Fibroblast of upper back skin (primary cell): ENCODE measurements at places on chromosomes 12 and 14.

- DNase-seq = no peak
Observed at GRCh38 chr14:99467336-99468078, 13.2 kb downstream of the SETD3 start.

GRCh38 chr12:122743895-122744525 lies 8.6 kb upstream of the DENR start:
- no peak for DNase-seq

DNA sequence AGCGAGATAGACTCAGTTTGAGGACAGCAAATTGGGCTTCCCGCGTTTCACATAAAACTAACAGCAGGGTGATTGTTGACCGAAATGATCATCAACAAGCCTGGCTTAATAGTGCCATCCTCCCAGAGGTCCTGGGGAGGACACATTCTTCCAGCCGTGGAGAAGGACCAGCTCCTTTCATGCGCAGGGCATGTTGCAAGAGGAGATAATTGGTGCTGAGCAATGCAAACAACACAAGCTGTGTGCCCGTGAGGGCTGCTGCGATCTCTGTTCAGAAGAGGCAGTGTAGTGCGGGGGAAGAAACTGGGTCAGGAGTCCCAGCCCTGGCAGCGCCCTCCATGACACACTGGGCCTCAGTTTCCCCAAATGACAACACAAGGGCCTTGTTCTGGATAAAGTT lies 54.3 kb downstream of the CCDC85C start:
- DNase-seq = no peak

DNA sequence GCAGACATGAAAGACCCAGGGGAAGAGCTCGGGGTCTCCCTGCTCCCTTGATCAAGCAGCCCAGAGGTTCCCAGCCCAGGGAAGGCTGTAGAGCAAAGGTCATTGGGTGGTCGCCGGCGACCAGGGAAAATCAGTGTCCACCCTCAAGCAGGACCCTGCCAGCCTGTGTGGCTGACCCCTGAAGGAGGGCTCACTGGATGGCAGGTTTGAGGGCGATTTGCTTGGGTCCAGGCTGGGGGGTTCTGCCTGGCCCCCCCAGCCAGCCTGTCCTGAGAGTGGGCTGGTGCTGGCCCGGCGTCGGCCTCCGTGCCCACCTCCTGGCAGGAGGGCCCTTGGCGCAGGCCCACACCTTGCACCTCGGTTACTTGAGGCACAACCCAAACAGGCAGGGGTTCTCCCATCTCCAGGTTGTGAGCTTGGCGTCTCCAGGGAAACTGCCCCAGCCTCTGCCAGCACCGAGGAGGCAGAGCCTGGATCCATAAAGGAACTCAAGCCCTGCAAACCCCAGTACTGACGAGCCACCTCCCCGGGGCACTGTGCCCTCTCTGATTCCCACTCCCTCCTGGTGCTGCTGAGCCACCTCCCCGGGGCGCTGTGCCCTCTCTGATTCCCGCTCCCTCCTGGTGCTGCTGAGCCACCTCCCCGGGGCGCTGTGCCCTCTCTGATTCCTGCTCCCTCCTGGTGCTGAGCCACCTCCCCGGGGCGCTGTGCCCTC lies 329.0 kb upstream of the SFSWAP start:
- no peak for DNase-seq

GRCh38 chr12:87801860-87802720 lies 227.1 kb downstream of the C12orf50 start:
- no peak for DNase-seq

DNA sequence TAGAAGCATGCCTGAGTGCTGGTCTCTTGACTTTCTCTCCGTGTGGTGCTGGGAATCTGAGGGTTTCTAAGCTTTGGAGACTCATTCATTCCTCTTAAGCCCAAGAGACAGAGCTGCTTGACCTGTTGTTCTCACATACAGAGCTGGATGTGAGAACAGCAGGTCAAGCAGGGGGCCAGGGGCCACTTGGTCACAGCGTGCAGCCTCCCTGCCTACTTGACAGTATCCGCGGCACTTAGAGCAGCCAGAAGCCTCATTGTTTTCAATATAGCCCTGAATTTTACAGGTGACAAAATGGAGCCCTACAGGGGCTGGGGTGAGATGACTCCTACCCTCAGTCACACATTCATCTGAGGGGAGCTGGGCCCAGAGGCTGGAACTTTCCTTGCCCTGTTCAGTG lies 88.9 kb downstream of the ESRRB start:
- no peak for DNase-seq

DNA sequence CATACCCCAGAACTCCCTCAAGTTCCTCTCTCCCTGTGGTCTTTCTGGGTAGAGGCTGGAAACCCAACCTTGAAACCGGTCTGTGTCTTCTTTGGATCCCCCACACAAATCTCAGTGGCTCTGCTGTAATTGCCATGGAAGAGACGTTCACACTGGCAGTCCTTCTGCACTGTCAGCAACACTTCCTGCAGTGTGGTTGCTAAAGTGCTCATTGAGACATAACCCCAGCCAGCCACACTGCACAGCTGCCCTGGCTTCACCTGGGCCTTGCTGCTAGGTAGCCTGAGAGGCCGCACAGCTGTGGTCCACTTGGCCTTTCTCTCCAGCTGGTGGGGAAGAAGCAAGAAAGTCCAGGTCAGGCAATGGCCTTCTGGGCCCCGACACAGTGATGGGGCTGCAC lies 2.4 kb downstream of the GZMH start:
- DNase-seq = no peak

- peak; percentile 51 for DNase-seq
Observed at GRCh38 chr12:76586764-76587395, 27.3 kb upstream of the OSBPL8 start.

GRCh38 chr12:30691122-30691879 lies 4.4 kb downstream of the IPO8 start:
- DNase-seq = peak; percentile 71

GRCh38 chr12:83156815-83157214 lies 470.1 kb downstream of the TMTC2 start:
- no peak for DNase-seq

GRCh38 chr12:118370601-118371000 lies 2.1 kb downstream of the TAOK3 start:
- DNase-seq = no peak

DNA sequence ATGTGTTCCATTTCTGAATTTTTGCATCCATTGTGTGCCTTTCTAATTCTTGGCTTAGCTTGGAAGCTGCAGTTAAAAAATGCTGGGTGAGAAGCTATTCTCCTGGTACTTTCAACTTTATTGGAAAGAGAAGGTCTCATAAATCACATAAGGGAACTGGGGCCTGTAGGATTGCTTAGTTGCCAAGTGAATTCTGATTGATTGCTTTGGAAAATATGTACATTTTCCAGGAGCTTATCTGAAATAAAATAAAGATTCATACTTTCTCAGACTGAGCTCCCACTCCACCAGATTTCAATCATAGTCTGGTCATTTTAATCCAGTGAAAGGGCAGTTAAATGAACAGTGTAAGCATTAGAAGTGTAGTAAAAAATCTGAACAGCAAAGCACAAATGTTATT lies 50.0 kb upstream of the PRICKLE1 start:
- DNase-seq = peak; percentile 48

GRCh38 chr14:70000601-70001000 lies 121.4 kb downstream of the SMOC1 start:
- DNase-seq = no peak

- no peak for DNase-seq
Observed at GRCh38 chr12:78118036-78118435, 287.3 kb downstream of the NAV3 start.

GRCh38 chr14:51024377-51024776 lies 70.5 kb downstream of the TRIM9 start:
- no peak for DNase-seq

GRCh38 chr14:31895646-31896045 lies 181.5 kb upstream of the ARHGAP5 start:
- DNase-seq = no peak

GRCh38 chr12:108349278-108349688 lies 10.2 kb upstream of the CMKLR1 start:
- peak; percentile 17 for DNase-seq

DNA sequence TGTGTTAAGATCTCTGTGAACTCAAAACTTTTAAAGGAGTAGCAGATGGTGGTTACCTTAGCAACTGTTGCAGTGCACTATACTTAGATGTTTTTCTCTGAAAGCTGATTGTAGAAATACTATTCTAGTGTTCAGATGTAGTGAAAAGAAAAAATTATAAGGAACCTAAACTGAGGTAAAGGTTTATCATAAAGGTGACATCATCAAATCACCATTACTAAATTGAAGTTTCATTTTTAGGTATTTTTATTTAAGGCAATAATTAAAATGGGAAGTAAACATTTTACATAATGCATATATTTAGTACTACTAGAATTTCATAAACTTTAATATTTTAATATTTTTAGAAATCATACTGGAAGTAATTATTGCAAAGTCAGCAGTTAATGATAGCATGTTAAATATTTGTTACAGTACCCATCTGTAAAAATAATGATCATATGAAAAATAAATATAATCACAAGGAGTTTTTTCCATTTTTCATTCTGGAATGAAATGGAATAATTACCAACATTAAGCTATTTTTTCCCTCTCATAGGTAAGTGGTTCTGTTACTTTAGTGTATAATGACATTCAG lies 141.1 kb upstream of the NAV3 start:
- DNase-seq = no peak

GRCh38 chr12:29160230-29160629 lies 11.2 kb downstream of the FAR2 start:
- no peak for DNase-seq

DNA sequence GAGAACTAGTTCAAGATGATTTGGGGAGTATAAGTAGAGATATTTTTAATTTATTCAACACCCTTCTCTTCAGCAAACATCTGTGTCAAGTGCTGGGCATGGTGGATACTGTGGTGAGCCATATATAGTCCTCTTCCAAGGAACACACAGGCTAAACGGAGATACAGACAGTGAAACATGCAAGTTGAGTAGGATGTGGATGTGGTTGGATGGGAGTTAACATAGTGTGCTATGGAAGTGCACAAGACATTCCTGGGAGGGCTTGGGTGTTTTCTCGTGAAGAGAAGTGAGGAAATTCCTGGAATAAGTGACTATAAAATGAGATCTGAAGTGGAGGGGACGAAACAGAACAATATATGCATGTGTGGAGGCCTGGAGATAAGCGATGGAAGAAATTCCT lies 181.1 kb upstream of the NPAS3 start:
- peak; percentile 4 for DNase-seq

DNA sequence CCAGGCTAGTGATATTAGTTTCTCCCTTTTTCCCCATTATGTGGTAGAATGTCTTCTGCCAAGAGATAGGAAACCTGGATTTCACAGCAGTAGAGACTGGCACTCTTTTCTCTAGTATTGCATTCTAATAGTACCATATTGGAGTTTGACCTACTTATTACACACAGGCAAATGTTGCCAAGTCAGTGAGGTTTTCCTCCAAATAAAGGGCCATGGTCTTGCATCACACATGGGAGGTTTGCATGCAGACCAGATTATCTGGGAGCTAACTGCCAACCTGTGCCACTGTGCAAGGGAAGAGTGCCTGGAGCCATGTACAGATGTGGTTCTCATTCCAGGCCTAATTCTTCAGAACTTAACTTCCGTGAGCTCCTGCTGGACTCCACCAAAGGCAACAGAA lies 113.3 kb downstream of the ANO6 start:
- DNase-seq = peak; percentile 14

DNA sequence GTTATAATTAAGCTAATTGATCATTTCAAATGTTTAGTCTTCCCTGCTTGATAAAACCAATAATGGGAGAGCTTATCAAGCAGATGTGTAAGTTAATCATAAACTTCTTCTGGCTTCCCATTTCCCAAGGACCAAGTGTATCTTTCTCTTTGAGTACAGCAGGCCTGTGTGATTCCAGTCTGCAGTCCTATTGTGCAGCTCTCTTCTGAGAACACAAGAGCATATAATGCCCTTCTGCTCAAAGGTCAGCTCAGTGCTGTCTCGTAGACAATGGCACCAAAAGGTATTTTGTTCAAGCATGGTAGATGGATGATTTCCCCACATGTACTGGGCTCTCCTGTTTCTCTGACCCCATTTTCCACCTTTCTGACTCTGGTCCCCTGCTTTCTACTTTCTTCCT lies 101.8 kb upstream of the DYRK2 start:
- DNase-seq = no peak

- DNase-seq = peak; percentile 87
Observed at GRCh38 chr12:70853326-70853725, 67.2 kb downstream of the PTPRR start.

DNA sequence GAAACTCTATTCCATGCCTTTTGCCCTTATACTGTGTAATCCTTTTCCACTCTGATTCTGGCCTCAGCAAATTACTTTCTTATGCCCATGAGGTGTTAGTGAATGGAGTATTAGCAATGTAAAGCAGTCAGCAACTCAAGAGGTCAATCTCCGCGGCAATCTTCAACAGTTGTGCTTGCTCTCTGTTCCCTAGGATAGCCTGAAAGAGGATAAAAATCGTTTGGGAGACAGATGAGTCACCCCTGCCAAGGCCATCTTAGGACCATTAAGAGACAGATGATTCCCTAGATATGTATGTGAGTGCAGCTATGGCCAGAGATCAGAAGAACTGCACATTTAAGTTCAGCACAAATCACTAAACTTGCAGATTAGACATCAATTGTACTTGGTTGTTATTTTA lies 1145.8 kb downstream of the GALC start:
- DNase-seq = peak; percentile 49

GRCh38 chr14:53537422-53538315 lies 384.5 kb upstream of the DDHD1 start:
- no peak for DNase-seq

- no peak for DNase-seq
Observed at GRCh38 chr14:93946104-93946503, 19.0 kb downstream of the FAM181A start.

GRCh38 chr12:93713800-93714199 lies 36.6 kb downstream of the CRADD start:
- no peak for DNase-seq

DNA sequence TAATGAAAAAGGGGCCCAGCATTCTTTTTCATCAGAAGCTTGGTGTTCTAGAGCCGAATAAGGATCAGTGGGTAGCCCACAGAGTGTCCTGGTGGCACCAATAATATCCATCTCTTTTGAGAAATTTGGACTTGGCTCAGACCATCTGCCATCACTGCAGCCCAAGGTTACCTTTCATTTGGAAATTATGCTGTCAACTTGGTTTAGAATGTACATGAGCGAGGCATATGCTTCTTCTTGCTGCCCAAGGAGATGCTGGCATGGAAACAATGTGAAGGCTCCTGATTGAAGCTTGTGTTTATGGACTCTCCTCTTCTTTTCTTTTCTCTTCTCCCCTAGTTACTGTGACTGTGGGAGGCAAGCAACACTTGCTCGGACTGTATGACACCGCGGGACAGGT lies 50.0 kb downstream of the GPHB5 start:
- no peak for DNase-seq

DNA sequence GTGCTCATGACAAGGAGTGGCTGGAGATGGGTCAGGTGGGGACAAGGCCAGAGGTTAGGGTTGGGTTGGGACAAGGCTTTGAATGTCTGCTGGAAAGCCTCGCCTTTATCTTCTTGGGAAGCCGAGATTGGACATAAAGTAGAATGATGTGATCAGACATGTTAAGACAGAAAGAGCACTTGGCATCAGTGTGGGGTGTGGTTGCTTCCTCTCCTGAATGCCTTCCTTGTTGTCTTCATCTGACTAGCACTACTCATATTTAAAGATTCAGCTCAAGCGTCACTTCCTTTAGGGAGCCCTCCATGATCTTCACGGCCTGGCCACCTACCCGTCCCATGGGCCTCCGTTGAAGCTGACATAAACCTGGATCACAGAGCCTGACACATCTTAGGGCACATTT lies 14.8 kb upstream of the C12orf75 start:
- DNase-seq = no peak
